ENCODE measurements at places on chromosomes 5 and 9. TPM values are rescaled to one million over a fixed set of nuclear protein-coding genes. Genes with fewer than 3 reads are reported as not detected.

DNA sequence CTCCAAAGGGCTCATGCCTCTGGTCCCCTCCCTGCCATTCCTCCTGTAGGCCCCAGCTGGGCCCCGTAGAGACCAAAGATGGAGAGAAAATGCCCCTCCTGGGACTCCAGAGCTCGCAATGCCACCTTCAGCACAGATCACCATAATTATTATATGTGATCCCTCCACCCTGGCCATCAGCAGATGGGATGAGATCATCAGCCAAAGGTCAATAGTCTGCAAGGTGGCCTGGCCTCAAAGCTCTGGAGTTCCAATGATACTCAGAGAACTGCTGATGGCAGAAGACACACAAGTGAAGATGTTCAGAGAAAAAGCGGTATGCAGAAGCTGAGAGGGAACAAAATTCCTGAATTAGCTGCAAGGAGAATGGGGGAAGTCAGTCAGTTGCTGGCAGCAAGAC is 5.0 kb downstream of the RPP25L start:
- no peak for ATAC-seq

GRCh38 chr5:122770477-122770876 is 4.4 kb upstream of the SNX2 start:
- ATAC-seq = no peak

The SPACA9 gene
- total RNA-seq = 11.2 TPM

The IFNA13 gene
- not detected for total RNA-seq

GRCh38 chr9:108664309-108665255 is 191.2 kb downstream of the ACTL7B start:
- ATAC-seq = no peak

DNA sequence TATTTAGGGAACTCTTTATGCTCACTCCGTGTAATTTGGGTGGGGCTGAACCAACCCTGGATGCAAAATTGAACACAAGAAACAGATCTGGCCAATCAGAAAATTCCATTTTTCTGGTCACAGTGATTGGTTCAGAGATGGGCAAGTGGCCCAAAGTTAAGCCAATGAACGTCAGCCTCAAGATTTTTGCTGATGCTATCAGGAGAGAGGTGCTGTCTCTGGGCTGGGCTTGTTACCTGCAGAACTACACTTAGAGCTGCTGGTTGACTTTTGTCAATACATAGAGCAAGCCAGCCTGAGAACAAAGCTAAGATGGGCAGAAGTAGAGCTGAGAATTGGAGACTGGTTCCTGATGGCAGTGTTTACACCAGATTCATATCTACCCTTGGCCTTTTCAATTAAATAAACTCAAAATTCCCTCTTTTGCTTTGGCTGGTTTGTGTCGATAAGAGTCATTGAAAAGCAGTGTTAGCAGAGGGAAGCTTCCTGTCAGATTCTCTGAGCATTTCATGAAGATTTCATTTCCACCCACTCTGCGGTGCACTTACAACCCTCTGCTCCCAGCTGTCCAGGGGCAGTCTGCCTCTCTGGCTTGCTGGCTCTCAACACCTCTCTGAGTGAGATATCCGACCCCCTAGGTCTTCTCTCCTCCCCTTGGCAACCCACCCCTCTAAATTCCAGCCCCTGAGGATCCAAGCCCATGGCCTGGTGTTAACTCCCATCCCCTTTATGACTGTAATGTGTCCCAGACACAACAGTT is 64.5 kb upstream of the PPARGC1B start:
- ATAC-seq = peak; percentile 7

- no peak for ATAC-seq
Measured at GRCh38 chr5:67306965-67307607, 110.5 kb upstream of the CD180 start.

DNA sequence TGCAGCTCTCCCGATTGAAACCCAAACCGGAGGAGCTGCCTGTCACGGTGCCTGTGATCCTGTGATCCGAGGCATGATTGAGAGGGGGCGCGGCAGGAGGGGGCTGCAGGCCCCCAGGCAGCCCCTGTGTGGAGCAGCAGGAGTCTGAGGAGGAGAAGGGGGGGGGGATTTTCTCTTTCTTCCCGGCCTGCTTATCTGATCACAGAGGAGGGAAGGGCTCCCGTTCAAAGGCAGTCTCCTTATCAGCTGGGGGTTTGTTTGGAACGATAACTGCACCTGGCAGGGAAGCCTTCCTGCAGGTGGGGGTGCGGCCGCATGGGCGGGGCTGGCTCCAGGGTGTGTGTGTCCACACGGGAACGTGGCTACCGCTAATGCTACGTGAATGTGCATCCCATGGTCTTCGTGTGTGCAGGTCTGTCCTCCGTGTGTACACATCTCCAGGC is 38.4 kb downstream of the LMX1B start:
- ATAC-seq = no peak

DNA sequence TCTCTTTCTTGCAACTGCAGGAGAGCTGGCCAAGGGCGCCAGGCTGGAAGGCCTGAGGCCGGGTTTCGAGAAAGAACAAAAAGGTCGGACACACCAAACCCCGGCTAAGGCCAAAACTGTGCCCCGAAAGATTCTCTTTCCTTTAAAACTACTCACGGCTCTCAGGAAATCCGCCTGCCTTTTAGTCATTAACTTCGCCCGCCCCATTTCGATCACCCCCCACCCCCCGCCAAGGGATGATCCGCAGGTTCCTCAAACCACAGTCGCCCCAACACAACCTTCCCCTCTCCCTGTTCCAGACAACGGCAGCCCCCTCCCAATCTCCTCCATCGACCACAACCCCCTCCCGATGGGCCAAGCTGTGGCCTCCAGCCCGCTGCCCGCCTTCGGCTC is 536 bp downstream of the FEM1C start:
- peak; percentile 50 for ATAC-seq

The EXOSC2 gene
- total RNA-seq = 19.6 TPM

GRCh38 chr5:96660971-96661854 is 963 bp upstream of the CAST start:
- ATAC-seq = no peak

The MYMK gene
- not detected for total RNA-seq

The PCDHA2 gene
- total RNA-seq = 0.04 TPM

- ATAC-seq = peak; percentile 35
Measured at GRCh38 chr5:81856948-81857928, 106.3 kb upstream of the SSBP2 start.

The IGIP gene
- 2.6 TPM for total RNA-seq

GRCh38 chr5:139131465-139131864 is 66.7 kb downstream of the SIL1 start:
- ATAC-seq = no peak

DNA sequence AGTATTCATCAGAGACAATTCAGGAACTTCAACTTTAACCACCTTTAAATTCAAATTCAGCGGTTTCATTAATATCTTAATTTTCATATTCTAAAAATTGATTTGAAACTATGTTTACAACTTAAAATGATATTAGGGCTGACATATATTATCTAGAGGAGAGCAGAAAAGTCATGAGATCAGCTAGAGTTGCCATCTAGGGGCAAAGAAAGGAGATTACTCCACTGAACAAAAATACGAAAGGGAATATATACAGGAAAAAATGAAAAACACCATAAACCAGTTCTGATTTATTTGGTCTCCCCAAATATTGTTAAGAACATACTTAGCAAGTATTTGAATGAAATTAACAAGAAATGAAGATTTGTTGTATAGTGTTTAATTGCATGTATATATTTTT is 946.3 kb downstream of the DTWD2 start:
- no peak for ATAC-seq

- no peak for ATAC-seq
Measured at GRCh38 chr5:147177125-147177840, 57.5 kb upstream of the STK32A start.

DNA sequence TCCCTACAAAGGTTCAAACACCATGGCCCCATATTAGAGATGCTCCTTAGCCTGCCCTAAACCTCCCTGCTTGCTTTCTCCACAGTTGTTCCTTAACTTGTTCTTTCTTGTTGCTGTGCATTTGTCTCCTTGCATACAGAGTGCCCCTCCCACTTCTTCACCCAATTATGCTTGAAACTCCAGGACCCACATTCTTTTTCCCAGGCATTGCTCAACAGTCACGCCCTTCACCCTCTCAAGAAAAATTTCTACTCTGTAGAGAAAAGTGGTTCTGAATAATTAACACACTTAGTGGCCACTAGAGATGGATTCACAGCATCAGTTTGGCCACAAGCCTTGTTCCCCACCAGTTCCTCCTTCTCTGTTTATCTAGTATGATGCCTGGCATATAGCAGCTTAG is 57.7 kb downstream of the NREP start:
- peak; percentile 60 for ATAC-seq

The MYO10 gene
- 27.3 TPM for total RNA-seq

DNA sequence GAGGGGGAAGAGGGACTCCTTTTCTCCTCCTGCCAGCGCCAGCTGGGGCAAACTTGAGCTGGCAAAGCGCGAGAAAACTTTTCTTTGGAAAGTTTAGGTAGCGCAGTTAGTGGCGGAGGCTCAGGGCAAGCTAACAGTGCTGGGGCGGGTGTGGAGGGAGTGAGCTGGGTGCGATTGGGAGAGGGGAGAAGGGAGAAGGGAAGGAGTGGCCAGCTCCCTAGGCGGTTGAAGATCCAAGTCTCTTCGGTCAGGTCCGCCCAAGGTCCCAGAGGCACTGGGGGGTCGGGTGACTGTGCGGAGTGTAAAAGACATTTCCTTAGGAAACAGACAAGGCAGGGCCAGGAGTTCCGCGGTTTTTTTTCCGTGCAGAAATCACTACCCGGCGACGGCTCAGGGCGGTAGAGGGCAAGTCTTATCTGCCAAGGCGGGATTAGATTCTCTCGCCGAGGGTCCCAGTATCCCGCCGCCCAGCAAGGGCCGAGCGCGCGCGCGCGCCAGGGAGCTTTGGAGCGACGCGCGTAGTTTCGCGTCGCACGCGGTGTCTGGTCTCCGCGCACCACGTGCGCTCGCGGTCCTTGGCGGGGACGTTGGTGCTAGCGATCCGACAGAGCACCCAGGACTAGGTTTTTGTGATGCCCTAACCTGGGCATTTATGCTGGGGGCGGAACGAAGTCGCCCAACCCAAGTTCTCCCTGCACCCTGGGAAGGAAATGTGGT is 33.6 kb upstream of the NFIB start:
- peak; percentile 45 for ATAC-seq

All from esophagus mucosa (tissue), 1 donor.